Activated CD8-positive, alpha-beta T cell treated with anti-CD3 and anti-CD28 coated beads for 36 hours (primary cell): ENCODE measurements at places on chromosomes 5 and 9. TPM values are rescaled to one million over a fixed set of nuclear protein-coding genes. Genes with fewer than 3 reads are reported as not detected.

WDR38 gene
- total RNA-seq, result not detected

SKP2 gene
- total RNA-seq, result 55.8 TPM

TNC gene
- total RNA-seq, result 0.22 TPM

- no peak overlapping the region for H3K4me3 ChIP-seq
- peaks cover 4% of the 10 kb centered on the region for H3K27me3 ChIP-seq
- H3K36me3 ChIP-seq, result no peaks in the 10 kb centered on the region
- DNase-seq, result no peak
Observed at GRCh38 chr5:39092581-39093351, 18.6 kb upstream of the RICTOR start.

DNA sequence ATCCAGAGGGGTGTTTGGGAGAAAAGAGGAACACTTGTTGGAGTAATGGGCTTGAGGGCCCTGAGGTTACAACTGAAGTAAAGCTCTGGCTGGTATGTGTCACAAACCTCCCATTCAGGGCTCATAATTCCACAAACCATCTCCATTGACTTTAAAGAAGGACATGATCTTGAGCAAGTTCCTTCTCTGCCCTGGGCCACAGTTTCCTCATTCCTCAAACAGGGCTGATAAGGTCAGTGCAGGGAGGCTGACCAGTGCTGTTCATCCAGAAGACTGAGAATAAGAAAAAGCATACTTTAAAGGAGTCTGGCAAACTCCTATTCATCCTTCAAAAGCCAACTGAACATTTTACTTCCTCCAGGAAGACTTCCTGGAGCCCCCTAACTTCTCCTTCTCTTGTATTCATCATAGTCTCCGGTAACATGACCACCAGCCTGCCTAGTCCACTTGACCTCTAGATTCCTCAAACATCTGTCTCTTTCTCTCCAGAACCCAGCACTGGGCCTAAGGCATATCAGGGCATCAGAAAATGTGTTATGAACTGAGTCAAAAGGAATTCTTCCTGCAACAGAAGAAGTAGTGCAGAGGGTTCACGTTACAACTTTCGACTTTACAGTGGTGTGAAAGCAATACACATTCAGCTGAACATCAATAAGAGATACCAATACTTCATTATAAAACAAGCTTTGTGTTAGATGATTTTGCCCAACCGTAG, 20.7 kb upstream of the PTPN3 start:
- no peaks in the 10 kb centered on the region for H3K4me1 ChIP-seq
- no peak overlapping the region for H3K27ac ChIP-seq
- DNase-seq, result no peak
- H3K27me3 ChIP-seq, result peaks cover 4% of the 10 kb centered on the region

DNA sequence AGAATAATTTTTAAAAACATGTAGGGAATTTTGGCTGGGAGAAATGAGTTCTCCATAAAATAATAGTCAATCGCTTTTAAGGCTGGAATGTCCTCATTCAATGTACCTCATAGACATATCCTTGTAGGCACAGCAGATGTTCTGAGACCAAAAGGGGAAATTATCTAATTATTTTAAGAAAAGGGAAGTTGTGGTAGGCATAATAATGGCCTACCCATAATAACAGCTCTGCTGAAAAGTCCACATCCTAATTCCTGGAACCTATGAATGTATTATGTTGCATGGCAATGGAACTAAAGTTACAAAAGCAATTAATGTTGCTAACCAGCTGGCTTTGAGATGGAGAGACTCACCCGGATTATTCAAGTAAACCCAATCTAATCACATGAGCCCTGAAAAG, 216.1 kb downstream of the TRIM36 start:
- no peaks in the 10 kb centered on the region for H3K4me1 ChIP-seq
- no peak overlapping the region for H3K27ac ChIP-seq
- H3K36me3 ChIP-seq, result no peaks in the 10 kb centered on the region

DNA sequence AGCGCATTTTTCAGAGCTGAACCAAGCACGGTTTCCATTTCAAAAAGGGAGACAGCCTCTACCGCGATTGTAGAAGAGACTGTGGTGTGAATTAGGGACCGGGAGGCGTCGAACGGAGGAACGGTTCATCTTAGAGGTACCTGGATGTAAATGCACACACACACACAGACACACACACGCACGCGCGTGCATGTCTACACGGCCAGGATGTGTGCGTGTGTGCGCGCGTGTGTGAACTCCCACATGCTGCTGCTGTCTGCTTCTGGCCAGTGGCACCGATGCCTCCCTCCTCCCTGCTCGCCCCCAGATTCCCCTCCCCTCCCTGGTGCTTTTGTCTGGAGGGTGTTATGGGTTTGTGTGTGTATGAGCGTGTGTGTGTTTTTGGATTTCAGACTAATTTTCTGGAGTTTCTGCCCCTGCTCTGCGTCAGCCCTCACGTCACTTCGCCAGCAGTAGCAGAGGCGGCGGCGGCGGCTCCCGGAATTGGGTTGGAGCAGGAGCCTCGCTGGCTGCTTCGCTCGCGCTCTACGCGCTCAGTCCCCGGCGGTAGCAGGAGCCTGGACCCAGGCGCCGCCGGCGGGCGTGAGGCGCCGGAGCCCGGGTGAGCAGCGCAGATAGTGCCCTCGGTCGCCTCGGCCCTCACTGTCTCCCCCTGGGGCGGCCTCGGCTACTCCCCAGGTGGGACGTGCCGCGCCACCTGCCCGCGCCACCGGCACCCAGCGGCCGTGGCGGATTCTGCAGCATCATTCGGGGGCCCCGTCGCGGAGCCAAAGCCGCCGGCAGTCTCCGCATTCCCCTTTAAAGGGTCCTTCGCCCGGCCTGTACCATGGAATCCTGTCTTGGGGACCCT, at the start of gene NTRK2:
TSS of gene NTRK2 (plus strand) at position 442 of the 850 bp plus-strand sequence. CDS start 1,020 bp downstream, outside the sequence.
- no peak within 1 kb of the TSS for H3K27ac ChIP-seq
- DNase-seq, result peak; percentile 11
- H3K36me3 ChIP-seq, result no peaks in the 10 kb centered on the region
- peak within 1 kb of the TSS; percentile 46 for H3K4me3 ChIP-seq
- peaks cover 50% of the 10 kb centered on the region for H3K27me3 ChIP-seq

DNA sequence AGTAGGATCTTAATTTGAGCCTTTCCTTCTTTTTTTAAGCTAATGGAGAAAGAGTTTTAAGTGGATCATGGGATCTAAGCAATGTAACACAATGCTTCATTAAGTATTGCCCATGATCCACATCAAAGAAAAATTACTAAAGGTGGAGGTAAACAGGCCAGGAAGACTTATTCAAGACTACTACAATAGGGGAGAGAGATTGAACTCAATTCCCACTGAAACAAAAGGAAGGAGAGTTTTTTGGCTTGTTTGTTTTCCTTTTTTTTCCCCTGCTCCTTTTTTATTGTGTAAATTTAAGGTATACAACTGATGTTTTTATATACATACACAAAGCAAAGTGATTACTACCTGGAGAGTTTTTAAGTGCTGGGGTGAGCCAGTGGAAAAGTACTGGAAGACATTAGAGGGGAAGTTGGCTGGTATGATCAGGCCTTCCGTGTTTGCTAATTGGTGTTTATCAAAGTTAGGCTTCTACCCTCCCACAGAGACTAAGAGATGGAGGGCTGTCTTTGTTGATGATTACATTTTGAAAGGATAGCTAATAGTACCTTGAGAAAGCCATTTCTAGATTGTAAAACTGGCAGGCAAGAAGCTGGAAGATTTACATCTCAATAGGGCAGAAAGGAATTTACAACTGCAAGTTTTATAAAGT, 262.7 kb downstream of the CHSY3 start:
- H3K4me1 ChIP-seq, result no peaks in the 10 kb centered on the region
- H3K4me3 ChIP-seq, result no peak overlapping the region
- no peak for DNase-seq
- no peaks in the 10 kb centered on the region for H3K36me3 ChIP-seq
- H3K27me3 ChIP-seq, result no peaks in the 10 kb centered on the region
- H3K27ac ChIP-seq, result no peak overlapping the region

- peak overlapping the region; percentile 16 for H3K4me3 ChIP-seq
- H3K27ac ChIP-seq, result peak overlapping the region; percentile 88
- no peaks in the 10 kb centered on the region for H3K36me3 ChIP-seq
- peaks cover 6% of the 10 kb centered on the region for H3K27me3 ChIP-seq
- peak; percentile 80 for DNase-seq
Observed at GRCh38 chr9:115035841-115036612, 81.9 kb downstream of the TNC start.

- DNase-seq, result no peak
- no peaks in the 10 kb centered on the region for H3K27me3 ChIP-seq
- H3K4me1 ChIP-seq, result no peaks in the 10 kb centered on the region
- H3K36me3 ChIP-seq, result no peaks in the 10 kb centered on the region
Observed at GRCh38 chr5:124200381-124200780, 546.1 kb downstream of the ZNF608 start.
